HFFc6 (cell line): ENCODE measurements at places on chromosomes 2 and 18.

- no peak for DNase-seq
Observed at GRCh38 chr2:195639959-195640358, 17.1 kb upstream of the SLC39A10 start.

DNA sequence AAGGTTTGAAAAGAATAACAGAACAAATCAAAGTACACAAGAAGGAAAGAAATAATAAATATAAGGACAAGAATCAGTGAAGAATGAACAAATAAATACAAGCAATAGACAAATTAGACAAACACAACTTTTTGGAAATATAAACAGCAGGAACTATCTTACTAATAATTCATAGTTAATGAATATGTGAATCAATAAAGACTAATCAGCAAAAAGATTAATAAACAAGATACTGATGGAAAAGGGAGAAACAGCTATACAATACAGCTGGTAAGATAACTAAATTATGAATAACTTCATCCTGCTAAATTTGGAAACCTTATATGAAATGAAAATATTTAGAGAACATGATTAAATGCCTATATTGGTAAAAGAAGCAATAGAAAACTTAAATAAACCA is 193.6 kb upstream of the SPRED2 start:
- no peak for DNase-seq

GRCh38 chr18:72866901-72867745 is 664 bp downstream of the NETO1 start:
- DNase-seq = no peak

DNA sequence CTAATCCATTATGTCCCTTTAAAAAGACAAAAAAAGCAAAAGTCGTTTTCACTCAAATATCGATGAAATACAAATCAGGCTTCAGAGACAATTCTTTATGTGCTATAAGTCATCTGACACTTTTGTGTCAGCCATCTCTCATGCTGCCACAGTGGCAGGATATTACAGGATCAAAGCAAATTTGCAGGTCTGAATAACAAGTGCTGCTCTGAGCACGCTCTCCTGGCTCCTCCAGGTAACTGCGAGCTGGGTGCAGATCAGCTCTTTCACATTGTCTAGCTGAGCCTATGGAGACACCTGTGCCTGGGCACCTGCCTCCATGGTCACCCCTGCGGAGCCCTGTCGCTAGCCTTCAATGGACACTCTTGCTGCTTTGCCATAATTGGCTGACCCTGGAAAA is 250.2 kb upstream of the RAB12 start:
- no peak for DNase-seq

GRCh38 chr2:223040527-223040926 is 11.5 kb upstream of the KCNE4 start:
- DNase-seq = no peak

DNA sequence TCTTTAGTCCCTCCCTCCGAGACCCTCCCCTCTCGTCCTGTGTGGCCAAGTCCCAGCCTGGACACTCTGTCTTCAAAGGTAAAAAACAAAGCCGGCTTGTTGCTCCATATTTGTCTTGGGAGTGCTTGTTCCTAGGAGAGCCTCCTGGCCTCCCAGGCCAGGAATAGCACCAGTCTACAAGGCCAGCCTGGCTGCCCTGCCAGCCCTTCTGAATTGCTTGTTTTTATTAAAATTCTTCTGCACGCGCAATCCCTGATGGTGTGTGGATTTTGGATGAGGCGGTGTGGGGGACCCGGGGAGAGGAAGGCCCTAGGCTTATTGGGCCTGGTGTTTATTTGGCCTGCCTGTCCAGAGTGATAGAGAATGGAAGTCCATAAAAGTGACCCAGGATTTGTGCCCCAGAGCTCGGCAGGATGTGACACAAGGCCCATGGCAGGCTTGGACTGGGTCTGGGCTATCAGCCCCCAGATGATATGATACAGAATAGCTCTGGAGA is 297.3 kb downstream of the CYP26B1 start:
- no peak for DNase-seq

DNA sequence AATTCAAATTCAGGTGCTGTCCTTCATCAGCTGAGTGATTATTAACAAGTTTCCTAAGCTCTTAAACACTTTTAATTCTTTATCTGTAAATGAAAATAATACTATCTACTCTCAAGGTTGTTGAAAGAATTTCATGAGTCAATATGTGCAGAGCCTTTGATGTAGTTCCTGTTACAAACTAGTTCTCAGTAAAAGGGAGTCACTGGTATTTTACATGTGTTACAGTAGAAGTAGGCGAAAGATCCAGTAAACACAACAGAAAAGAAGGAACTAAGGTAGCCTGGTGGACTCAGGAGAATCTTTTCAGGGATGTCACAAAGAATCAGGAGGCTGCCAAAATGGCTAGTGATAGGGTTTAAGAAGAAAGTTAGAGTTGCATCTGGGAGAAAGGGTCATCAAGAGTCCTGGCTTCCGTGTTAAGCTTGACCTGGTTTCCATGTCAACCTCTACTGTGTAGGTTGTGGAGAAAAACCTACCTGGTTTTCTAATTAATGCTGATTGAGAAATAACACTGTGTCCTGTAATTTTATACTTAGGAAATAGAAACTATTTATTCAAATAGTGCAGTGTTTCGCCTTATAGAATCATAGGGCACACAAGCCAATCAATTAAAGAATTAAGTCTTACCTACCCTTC is 58.3 kb upstream of the TRIB2 start:
- no peak for DNase-seq

- no peak for DNase-seq
Observed at GRCh38 chr2:238267884-238268680, 20.3 kb downstream of the PER2 start.

DNA sequence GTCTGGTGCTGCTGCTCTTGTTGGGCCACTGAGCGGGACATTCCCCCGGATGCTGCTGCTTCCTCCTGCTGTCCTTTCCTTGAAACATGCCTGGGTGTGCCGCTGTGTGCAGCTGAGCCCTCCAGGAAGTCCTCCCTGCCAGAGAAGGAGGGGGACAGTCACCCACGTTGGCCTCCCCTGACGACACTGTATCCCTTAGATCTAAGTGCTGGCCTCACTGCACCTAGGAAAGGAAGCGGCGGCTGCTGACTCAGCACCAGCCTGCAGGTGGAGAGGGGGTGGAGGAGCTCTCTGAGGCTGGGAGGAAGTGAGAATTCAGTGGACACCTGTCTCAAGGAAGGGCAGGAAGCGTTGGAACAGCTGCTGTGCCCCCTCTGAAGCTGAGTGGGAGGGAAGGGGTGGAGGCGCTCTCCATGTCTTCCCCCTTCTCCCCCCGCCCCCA is 239.8 kb downstream of the HAUS1 start:
- no peak for DNase-seq

- DNase-seq = no peak
Observed at GRCh38 chr2:233674995-233675394, 3.3 kb downstream of the UGT1A9 start.

DNA sequence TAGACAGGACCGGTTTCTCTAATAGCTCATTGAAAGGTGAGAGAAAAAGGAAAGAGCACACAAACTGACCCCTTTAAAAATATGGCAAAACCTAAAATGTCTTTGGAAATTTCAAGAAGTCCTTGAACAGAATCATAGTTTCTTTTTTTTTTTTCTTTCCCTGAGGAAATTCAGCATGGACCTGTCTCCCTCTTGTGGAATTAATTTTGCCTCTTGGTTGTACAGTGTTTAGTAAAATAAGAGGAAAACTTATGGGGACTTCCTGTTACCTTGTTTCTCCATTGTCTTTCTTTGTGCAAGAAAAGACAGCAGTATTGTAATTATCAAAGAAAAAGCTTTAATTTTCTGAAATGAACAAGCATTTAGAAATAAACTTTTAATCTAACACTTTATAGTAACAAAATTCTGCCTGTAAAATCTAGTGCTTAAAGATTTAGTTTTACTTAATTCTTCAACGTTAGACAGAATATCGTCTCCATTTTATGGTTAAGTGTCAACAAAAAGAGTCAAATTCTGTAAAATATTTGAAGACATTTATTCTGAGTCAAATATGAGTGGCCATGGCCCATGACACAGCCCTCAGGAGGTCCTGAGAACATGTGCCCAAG is 176.3 kb upstream of the NABP1 start:
- DNase-seq = peak; percentile 28

GRCh38 chr2:212726403-212726802 is 187.8 kb upstream of the ERBB4 start:
- DNase-seq = no peak

DNA sequence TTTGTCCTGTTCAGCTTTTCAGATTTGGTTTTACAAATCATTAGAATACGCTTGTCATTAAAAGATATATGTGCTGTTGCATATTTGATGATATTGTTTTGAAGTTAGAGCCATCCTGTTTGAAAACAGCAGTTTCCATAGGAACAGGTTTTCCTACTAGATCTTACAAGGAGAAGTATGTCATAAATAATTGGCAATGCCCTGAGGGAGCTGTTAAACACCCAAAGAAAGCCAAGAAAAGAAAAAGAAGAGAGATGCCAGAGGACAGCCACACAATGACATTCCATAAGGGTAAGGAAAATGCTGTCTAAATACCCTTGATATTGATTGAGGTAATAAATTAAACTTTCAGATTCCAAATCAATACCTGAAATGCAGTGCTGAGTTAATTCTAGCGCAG is 392.2 kb upstream of the CRIM1 start:
- DNase-seq = no peak

DNA sequence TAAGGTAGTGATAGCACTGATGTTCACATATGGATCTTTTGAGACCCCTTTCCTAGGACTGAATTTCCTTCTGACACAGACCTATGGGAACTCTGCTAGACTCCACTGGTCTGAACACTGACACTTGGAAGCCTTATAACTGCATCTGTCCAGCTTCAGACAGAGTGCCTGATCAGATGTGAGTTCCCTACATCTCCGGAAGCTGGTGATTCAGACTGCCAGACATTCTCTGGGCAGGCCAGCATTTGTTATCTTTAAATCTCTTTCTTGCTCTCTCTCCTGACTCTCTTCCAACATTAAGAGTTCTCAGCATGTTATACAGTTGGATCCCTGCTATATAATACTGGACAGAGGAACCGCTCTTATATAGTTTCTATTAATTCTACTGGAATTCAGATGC is 408.5 kb downstream of the ZEB2 start:
- peak; percentile 93 for DNase-seq

DNA sequence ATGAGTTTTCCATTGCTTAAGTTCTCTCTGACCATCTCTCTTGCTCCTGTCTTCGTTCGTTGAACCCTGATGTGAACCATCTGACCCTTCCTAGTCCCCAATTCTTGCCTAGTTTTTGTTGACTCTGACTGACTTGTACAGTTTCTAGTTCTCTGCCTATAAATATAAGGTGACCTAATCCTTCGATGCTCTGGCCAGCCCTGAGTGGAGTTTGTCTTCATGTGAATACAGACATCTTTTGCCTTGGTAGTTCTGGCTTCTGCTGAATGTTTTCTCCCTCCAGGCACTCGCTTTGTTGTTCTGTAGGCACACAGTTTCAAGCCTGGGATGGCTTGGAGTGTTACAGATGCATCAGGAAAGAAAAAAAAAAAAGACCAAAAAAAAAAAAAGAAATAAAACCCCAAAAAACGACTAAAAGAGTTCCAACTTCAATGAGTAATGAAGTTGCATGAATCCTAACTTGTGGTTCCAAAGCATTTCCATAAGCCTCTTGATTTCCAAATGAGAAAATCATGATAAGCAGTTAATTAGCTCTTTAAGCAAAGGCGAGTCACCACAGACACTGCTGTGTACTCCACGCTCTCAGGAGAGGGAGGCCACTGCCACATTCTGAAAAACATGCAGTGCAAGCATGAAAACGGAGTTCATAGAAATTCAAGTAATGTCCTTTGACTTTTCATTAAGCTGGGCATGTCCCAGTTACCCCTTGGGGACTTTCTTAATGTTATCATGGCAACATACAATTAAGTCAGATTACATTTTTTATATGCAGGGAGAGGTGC is 165.2 kb downstream of the TDRD15 start:
- DNase-seq = no peak

GRCh38 chr18:48152549-48152948 is 222.1 kb upstream of the SMAD2 start:
- peak; percentile 17 for DNase-seq

DNA sequence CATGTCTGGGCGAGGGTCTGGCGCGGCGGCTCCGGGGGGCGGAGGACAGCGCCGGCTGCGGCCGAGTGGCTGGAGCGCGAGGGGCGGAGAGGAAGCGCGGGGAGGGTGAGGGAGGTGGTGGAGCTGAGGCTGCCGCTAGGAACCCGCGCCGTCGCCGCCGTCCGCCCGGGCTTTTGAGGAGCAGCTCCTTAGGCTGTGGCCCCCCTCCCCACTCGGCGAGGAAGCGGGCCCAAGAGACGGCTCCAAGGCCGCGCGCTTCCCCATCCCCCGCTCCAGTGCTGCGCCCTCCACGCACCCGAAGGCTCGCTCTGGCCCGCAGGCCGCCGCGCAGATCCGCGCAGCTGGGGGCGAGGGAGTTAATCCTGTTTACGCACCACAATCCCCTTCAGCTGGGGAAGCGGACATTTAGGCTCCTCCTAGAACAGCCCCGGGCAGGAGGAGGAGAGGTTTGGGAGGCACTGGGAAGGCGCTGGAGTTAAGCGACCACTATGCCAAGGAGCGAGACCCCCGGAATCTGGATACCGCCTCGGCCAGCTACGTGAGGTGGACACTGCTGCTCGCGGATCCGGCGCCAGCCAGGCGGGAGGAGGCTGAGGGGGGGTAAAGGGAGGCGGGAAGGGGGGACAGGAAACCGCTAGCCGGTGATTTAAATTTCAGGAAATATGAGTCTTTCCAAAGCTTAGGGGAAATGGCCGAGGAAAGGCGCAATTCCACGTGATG is at the start of gene CNRIP1:
CNRIP1 (minus strand) TSS at position 552 of the 720 bp plus-strand sequence; CDS start at position 3, 549 bp downstream.
- peak; percentile 74 for DNase-seq

- no peak for DNase-seq
Observed at GRCh38 chr2:86675511-86676015, 44.5 kb upstream of the RMND5A start.

- no peak for DNase-seq
Observed at GRCh38 chr2:119225926-119226325, 2.3 kb downstream of the STEAP3 start.

GRCh38 chr2:19124135-19124534 is 234.3 kb downstream of the OSR1 start:
- DNase-seq = peak; percentile 97

- DNase-seq = no peak
Observed at GRCh38 chr2:147045113-147045512, 799.7 kb upstream of the ACVR2A start.

- peak; percentile 89 for DNase-seq
Observed at GRCh38 chr18:8615397-8616027, 6.3 kb downstream of the RAB12 start.
